ENCODE measurements at places on chromosomes 2 and 18.

- no peak for DNase-seq
Measured at GRCh38 chr2:238462782-238463396, 36.2 kb downstream of the ASB1 start.

DNA sequence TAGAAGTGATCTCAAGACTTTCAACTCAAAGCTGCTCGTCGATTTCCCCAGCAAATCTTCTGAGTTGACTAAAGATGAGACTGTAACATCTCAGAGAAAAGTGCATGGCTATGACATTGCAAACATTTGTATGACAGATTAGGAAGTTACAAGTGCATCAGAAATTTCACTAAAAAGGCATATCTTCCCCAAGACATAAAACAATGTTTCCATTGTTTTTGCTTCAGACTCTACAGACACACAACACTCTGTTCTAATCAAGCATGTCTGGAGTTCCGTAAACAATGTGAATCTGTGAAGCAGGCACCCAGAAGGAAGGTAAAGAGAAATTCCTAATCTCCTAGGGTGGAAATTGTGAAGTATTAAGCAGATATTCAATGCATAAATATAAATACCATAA, 144.6 kb upstream of the LYPD1 start:
- no peak for DNase-seq

DNA sequence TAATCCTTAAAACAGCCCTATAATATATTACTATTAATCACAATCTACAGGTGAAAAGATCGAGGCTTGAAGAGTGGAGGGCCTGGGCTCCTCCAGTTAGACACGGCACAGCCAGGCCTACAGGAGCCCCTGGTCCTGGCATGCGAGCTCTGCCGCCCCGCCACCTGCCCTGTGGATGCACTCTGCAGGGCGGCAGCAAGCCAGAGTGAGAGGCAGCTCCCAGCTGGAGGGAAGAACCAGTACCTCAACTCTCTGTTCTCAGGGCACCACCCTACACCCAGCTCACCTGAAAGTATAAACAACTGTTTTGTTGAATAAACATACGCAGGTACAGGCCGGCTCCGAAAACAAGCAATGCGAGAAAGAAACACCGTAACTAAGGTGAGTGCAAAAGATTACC, 34.6 kb downstream of the EIPR1 start:
- no peak for DNase-seq

DNA sequence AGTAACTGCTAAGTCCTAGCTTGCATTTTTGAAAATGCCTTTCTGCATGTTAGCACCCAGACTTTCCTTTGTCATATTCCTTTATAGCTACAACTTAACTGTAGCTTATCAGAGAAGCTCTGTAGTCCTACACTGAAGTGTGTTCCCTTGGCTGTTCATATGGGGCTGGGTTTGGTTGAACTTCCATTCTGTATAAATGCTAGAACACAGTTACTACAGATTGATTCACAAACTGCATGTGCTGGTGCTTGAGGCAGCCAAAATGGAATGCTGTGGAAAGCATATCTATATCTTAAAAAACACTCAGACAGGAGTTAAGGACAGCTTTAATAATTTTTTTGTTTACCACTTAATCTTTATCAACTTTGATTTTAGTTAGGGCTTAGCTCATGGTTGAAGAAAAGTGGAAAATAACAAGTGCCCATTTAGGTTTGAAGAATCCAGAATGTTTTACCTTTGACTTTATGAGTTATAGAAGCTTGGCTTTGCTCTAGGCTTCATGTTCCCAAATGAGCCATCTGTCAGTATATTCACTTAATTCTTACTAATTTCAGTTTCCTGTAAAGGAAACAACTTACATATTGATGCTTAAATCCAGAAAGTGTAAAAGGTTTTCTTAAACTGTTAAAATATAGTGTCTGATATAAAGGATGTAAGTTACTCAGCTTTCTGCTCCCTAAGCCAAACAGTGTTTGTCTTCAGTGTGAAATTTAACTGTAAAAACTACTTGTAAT, 148.9 kb downstream of the AGPS start:
- no peak for DNase-seq

DNA sequence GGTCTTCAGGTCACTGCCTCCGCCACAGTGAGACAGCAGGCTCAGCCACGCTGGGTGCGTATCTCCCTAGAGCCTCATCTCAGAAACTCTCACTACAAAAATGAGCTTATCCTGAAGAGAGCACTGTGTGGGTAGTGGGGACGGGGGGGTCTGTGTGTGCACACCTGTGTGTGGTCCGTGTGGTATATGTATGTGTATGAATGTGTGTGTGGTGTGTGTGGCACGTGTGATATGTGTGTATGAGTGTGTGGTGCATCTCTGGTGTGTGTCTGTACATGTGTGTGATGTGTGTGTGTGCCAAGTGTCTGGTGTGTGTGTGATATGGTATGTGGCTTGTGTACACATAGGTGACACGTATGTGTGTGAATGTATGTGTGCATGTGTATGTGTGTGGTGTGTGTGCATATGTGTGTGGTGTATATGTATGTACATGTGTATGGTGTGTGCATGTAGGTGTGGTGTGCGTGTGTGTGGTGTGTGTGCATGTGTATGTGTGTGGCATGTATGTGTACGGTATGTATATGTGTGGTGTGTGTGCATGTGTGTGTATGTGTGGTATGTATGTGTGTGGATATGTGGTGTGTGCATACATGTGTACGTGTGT, 332.2 kb downstream of the EIPR1 start:
- DNase-seq = no peak

GRCh38 chr2:63048367-63049171, 2.1 kb upstream of the OTX1 start:
- DNase-seq = no peak

GRCh38 chr18:50079571-50080295, 115.2 kb downstream of the MYO5B start:
- DNase-seq = no peak

DNA sequence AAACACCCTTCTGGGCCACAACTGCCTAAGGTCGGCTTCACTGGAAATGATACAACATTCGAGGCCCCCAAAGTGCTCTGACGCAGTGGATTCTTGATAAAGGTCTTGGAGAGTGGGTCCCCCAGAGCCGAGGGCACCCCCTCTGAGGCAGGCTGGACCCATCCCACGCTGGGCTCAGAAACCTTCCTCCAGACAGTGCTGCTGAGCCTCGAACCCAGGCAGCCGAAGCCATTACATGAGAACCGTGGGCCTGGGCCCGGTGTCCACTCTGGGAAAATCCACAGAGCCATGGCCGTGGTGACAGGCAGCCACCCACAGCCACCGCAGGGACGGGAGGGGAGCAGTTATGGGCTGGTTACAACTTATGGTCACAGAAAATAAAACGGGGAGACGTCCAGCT, 81.4 kb upstream of the ID2 start:
- no peak for DNase-seq

DNA sequence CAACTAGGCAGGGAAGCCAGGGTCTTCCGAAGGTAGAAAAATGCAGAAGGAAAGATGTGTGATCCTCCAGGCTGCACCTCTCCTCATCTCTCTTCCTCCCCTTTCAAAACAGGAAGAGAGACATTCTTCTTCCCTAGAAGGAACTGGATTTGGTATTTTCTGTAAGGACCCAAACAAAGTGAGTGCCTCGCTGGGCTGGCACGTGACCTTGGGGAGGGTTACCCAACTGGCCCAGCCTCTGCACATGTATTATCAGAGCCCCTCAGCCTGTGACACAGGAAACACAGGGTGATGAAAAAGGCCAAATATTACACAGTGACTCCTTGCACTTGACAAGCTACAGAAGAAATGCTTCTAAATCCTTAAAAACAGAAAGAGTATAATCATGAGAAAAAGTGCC, 2.3 kb downstream of the HJURP start:
- no peak for DNase-seq

DNA sequence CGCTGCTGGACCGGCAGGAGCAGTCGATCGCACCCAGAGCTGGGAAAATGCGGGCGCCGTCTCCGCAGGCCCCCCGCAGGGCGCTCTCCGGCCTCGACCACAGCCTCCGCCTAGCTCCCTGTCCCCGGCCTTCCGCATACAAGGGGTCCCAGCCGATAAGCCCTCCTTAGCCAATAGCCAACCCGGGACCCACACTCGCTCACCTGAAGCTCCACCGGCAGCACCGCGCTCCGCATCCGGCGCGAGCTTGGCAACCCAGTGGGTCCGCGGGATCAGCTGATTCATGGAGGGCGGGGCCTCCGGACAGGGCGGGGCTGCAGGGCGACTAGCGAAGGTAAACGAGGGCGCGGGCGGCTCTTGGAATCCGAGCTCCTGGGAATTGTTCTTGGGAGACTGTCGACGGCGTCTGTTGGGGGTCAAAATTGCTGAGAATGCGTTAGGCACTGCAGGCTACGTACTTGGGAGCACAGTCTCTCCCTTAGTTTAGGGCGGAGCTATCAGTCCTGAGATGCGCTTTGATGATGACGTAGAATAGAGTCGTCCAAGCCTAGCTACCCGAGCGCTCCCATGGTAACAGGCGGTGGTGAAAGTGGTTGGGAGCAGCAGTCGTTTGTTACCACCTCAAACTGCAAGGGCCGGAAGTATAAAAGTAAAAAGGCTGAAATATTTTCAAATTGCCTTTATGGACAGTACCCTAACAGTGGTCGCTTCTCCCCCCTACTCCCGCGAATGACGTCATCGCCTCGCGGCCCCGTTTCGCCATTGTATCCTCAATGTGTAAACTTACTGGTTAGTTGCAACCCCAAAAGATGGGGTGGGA, at the start of gene ALS2:
TSS of gene ALS2 (minus strand) at position 260 of the 820 bp plus-strand sequence. CDS start 12,048 bp downstream, outside the sequence.
- DNase-seq = peak; percentile 90

GRCh38 chr2:85843543-85843942, 45.2 kb downstream of the ST3GAL5 start:
- no peak for DNase-seq

DNA sequence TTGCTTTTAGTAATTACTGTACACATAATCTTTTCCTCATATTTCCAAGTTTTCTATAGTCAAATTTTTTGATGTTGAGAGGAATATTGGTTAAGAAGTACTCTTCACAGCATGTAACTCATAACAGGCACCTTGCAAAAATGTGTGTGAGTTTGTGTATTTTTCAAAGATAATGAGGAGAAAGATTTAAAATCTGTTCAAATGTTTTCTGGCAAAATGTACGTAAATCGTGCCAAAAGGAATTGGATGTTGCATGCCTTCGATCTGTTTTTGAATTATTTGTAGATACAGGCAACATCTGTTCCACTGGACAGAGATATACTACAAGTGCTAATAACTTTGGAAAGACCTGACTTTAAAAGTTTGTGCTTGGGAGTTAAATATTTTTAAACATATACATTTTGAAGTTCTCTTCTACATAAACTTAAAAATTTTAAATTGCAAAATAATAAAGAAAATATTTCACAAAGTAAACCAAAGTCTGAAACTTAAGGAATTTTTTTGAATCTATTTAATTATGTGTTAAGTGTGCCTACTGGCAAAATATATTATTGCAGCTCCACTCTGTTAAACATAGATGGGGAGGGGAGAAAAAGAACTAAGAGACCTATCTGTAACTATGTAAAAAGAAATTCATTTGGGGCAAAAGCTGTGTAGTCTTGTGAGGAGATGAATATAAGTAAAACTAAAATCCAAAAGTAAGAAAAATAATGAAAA, 133.5 kb upstream of the UBE2E3 start:
- DNase-seq = no peak
